Activated CD4-positive, alpha-beta T cell treated with anti-CD3 and anti-CD28 coated beads, Interleukin-2, amount 50 U/mL, for 24 hours (primary cell): ENCODE measurements at places on chromosomes 6 and 20.

- no peak for DNase-seq
These were observed 135.3 kb downstream of the CDH4 start for GRCh38 chr20:61387204-61387953.

DNA sequence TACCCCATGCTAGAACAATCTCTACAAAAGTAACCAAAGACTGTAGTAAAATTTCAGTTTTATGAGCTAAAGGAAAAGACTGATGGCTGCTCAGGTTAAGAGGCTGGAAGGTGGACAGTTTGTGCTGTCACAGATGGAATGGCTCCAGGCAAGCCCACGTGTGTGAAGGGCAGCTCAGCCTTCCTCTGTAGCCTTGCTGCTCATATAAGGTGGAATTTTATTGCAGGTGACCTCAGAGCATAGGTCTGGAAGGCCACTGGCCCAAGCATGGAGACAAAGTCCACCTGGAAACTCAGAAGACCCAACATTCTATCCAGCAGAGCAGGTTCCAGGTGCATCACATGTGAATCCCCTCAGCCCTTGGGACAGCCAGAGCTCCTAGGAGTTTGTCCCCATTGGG lies 53.6 kb downstream of the KAT14 start:
- no peak for DNase-seq

GRCh38 chr6:101429270-101429669 lies 35.8 kb downstream of the GRIK2 start:
- DNase-seq, result no peak

- no peak for DNase-seq
These were observed 494.3 kb downstream of the EPM2A start for GRCh38 chr6:145241039-145241438.

DNA sequence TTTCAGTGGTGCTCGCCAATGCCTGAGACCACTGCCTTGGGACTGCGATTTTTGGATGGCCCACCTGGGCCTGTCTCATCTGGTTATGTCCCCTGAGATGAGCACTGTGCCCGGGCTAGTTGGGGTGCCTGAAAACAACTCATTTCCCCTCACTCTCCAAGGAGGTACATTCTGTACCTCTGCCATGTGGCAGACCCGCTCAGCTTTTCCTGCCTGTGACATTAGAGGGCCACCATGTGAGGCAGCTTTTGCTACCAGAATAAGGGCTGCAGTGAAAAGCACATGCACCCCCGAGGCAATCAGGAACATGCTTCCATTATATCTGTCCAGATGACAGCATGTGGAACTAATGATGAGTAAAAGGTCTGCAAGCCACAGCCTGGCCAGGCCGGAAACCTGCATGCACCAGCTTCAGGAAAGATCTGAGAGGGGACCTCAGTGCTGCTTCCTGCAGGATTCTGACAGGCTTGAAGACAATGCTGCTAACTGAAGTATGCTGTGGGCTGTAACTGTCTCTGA lies 11.3 kb upstream of the SRSF6 start:
- DNase-seq, result no peak
